ENCODE measurements at places on chromosomes 4 and X. TPM values are rescaled to one million over a fixed set of nuclear protein-coding genes. Genes with fewer than 3 reads are reported as not detected.

The FRMD7 gene
- total RNA-seq = not detected

The PAGE1 gene
- not detected for total RNA-seq

The CLCN3 gene
- total RNA-seq = 30.5 TPM

The USO1 gene
- 49.3 TPM for total RNA-seq

The UGT2B11 gene
- total RNA-seq = not detected

Data from T-helper 2 cell treated with Interferon-gamma antibody and Interleukin-4, amounts not matched to agents 100 ng/mL and 5 ng/mL, for 36 hours (primary cell).